Activated CD8-positive, alpha-beta memory T cell treated with anti-CD3 and anti-CD28 coated beads for 1 hour (primary cell): ENCODE measurements at places on chromosomes 12 and 14.

GRCh38 chr12:713281-713875 is 39.0 kb upstream of the WNK1 start:
- DNase-seq: no peak

- no peak for DNase-seq
Observed at GRCh38 chr14:37553935-37554550, 41.0 kb downstream of the FOXA1 start.

DNA sequence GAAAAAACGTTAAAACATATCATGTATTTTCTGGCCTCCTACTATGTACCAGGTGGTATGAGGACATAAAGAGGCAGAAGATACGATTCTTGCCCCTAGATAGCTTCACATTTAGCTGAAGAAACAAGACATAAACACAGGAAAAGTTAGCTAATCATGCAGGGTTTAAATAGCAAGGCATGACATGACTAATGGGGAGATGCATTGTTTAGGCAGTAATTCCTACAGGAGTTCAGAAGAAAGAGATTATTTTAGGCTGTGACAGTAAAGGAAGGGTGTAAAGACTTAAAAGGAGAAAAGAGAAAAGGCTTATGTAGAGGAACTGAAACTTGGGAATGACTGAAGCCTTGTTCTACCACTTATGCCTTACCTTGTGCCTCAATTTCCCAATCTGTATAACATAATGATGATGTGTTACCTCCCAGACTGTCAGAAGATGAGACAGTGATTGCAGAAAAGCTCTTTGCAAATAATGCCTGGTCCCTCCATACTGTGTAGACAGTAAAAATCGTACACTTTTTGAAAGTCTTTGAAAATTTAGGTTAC is 44.4 kb downstream of the PRKCH start:
- DNase-seq: no peak

DNA sequence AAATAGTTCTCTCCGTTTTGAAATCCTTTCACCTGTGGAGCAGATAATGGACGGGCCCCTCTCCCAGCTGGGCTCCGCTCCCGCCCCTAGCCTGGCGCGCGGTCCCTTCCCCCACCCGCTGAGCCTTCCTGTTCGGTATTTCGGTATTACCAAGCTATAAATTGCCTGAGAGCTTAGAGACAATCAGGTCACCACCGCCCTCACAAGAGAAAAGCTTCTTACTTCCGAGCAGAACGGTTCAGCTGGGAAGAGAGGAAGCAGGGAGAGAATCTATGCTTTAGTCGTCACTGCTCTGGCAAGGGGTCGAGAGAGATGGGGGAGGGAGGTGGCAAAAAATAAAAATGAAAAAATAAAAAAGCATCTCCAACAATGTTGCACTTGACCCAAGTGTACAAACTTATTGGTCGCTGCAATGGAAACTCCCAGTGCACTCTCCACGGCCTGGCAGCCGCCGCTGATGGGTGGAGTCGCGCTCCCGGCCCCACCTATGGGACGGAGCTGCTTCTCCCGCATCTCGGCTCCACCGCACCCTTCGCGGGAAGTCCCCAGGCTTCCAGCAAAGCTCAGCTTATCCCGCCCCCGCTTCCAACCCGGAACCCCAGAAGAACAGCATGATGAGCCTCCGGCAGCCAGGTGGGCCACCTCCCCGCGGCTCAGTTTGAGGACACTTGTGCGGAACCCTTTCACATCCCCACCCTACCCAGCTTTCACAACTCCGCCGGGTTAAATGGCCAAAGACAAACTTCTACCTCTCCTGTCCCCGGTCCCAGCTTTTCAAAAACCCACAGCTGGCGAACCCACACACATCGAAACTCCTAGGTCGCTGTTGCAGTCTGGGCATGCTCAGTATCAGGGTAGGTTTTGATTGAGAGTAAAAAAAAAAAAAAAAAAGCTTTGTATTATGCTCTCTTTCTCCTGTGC is 832 bp upstream of the SYT1 start:
- DNase-seq: no peak

DNA sequence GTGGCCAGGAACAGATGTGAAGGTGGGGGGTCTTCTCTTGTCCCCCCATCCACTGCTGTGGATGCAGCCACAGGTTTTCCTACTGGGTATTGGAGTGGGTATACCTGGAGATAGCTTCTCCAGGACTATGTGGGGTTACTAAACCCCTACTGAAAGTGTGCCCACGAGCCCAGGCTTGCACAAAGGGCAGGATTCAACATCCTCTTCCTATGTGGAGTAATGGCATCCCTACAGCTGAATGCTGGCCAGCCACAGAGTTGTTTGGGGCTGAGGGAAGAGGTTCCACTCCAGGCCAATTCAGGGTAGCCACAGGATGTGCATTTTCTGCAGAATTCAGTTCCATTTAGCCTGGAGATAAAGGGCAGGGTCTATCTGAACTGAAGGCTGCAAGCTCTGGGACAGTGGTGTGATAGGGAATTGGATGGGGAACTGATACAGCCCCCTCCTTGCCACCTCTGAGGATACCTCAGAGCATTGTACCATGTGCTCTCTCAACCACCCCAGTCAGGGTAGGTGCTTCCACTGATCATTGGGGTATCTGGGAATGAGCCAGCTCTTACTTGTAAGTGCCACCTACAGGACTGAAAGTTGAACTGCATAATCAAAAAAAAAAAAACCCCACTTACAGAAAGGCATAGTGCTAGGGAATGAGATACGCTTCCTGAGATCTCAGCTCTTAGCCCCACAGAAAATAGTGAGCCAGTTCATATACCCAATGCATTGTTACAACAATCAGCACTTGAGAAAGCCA is 187.1 kb downstream of the KITLG start:
- no peak for DNase-seq

DNA sequence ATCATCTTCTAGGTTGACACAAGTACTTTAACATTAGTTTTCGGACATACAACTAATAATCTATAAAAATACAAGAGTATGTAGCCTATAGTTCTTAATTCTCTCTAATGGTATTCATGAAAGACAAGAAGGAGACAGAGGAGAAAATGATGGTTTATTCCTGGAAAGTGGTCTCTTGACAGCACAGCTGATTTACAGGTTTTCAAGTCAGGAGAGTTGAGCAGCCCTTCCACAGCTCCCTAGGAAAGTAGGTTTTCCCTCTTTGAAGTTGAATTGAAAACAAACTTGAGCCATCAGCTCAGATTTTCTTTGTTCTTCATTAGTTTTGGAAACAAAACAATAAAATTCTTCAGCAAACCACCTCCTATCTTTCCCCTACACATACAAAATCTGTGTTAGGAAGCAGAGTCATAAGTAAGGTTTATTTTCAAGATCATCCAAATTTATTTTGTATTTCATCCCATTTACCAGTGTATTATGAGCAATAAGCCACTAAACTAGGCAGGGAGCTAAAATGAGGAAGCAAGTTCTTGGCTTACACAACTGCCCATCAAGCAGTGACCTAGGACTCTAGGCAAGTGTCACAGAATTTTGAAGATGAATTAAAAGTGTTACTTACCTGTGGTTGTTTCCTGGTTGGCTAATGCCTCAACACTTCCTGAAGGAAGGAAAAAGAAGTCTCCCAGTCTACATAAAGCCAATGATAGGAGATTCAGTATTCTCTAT is 357.0 kb downstream of the BCAT1 start:
- no peak for DNase-seq
